ENCODE measurements at places on chromosomes 2 and 18.

- DNase-seq, result no peak
Measured at GRCh38 chr2:127884436-127884835, 1.3 kb downstream of the AMMECR1L start.

DNA sequence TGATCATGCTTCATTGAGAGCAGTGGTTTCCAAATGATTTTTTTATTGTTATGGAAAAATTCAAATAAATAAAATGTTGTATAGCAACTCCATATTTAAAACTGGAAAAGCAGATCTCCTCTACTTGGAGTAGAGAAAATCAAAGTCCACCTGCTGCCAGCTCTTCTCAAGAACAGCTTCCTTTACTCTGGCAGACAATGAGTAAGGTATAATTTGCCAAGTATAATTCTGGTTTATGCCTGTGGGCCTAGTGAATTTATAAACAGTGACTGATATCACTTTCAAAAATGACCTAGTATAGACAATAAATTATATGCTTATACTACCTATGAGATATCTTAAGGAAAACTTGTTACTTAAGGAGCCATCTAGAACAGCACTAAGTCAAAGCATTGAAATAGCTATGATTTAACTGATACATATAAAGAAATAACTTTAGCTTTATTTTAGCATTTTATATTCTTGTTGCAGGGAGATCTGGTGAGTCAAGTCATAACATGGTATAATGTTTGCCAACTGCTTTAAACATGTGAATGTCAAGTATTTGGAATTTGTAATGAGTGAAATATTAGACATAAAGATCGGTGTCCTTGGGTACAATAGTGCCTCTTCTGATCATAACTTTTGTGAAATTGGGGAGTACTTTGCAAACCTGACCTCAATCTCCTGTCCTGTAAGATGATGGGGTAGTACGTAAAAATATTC is 1389.1 kb upstream of the PIK3C3 start:
- DNase-seq, result no peak

DNA sequence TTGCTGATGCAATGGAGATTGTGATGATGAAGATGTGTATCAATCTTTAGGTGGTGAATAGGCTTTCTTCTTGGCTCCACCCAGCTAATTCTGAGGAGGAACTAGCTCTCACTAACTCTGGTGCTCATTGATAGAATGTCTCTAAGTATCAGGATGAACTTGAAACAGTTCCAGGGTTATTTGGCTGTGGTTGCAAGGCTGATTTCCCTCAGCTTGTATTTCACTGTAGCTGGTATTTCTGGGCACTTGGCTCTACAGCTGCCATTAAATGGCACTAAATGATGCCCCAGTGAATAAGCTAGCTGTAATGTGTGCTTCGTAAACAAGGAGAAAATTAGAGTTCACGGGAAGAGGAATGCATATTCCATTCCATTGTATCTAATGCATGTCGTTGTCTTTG is 241.2 kb downstream of the RPIA start:
- no peak for DNase-seq

GRCh38 chr2:23506531-23507266 is 121.7 kb downstream of the KLHL29 start:
- DNase-seq, result no peak

GRCh38 chr2:224659714-224660113 is 56.5 kb downstream of the CCDC195 start:
- no peak for DNase-seq

DNA sequence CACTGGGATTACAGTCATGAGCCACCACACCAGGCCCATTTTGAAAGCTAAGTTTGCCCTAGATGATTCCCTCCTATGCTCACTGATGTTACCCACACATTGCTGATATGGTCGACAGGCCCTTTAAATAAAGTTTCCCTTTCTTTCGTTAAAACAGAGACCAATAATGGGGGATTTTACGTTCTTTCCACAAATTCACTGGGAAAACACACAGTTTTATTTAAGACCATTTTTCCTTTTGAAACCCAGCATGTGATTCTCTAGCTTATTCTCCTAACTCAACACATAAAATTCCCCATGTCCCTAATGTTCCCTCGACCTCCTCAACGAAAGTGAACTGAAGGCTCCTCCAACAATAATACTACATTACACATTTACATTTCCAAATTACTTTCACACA is 223.2 kb downstream of the ANAPC1 start:
- DNase-seq, result no peak

DNA sequence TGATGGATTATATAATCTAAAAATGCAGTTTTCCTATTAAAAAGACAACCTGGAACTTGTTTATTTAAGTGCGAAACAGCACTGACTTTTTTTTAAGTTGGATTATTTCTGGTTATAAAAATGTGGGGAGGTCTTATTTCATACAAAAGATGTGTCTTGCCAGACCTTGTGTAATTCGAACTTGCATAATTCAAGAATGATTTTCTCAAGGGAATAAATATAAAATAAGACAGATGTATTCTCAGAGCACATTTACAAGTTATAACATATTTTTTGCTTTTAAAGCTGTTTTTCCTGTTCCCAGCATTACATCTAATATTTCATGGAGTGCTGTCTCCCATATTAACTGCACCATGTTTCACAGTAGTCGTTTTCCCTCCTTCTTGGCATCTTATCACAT is 263.1 kb downstream of the CDH20 start:
- no peak for DNase-seq

DNA sequence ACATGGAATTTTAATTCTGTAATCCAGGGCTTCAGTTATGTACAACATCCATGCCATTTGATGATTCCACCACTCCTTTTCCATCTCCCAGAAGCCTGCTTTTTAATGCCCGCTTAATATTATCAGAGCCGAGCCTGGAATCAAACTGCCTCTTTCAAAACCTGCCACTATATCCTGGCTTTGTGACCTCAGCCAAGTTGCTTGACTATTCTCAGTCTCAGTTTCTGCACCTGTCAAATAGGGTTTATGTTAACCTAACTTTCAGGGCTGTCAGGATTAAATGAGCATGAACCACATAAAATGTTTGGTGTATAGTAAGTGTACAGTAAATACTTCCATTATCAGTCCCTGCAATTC is 108.7 kb downstream of the XRCC5 start:
- DNase-seq, result no peak

DNA sequence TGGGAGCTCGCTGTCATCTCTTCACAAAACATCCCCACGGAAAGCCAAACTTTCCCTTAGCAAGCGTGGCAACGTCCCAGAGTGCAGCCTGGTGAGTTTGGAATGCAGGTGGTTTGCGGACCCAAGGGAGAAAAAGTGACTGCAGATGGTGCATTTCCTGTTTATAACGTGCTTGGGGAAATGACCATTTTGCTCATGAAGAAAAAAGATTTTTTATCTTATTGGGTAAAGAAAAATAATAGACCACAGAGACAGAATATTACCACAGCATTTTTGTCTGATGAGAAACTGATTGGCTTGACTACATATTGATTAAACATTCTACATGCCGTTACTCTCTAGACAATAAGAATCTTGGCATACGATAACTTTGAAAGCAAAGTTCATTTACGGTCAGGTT is 136.5 kb downstream of the COPS8 start:
- no peak for DNase-seq

DNA sequence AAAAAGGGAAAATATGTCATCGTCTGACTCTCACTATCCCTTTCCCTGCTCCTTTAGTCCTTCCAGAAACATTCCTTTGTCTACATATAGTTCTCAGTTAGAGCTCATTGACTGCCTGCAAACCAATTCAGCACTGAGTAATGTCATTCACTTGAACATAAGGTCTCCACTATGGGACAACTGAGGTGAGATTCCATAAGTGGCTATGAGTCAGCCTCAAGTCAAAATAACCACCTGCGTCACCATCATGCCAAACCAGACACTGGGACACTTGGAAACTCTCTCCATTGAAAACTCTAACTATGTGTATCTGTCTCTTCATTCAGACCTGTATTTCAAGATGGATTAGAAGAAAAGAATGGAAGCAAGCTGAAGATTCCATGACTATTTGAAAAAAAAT is 878.0 kb upstream of the PIK3C3 start:
- no peak for DNase-seq

GRCh38 chr2:226362980-226363379 is 436.6 kb downstream of the IRS1 start:
- no peak for DNase-seq

- no peak for DNase-seq
Measured at GRCh38 chr2:88247531-88247930, 77.4 kb downstream of the THNSL2 start.

GRCh38 chr2:237669628-237670392 is 42.4 kb downstream of the LRRFIP1 start:
- no peak for DNase-seq

DNA sequence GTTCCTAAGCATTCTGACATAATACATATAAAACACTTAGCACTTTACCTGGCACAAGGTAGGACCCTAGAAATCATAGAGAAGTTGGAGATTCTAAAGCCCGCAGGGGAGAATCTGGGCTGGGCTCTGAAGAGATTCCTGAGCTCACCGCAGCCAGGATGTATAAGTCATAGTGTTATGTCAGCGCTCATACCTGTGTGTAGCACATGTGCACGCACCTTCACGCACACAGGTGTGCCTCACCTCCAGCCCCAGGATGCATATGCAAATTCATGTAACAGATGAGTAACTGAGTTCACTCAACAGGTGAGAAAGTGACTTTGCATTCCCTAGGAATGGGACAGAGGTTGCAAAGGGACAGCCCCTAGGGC is 7.9 kb upstream of the SDC1 start:
- no peak for DNase-seq

DNA sequence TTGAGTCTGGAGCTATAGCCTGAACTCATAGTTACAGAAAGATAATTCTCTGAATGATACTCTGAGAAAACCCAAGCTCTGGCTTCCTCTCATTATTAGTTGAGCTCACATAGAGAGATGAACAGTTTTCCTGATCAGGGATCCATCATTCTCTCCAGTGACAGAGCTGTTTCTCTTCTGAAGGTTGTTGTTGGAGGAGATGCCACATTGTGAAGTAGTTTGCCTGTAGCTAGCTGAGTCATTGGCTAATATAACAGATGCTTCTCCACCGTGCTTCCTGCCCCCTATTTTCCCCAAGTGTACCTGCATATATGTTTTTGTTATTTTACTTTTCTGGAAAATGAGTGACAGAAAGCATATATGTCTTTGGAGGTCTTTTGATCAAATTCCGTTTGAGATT is 64.6 kb downstream of the OSBPL6 start:
- no peak for DNase-seq

DNA sequence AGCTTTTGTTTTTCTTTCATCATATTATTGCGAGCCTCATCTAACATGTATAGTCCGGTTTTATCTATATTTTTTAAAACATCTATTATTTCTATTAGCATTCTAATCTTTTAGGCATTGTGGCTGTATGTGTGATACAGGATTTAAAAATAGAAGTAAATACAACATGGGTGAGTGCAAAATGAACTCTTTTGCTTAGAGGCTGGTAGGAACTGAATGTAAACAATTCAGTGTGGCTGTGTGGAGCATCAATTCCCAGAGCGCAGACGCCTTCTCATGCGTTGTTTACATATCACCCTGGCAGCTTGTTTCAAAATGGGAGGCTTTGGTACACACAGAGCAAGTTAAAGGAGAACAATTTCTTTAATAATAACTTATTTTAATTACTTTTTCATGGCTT is 836 bp downstream of the DTNA start:
- no peak for DNase-seq

DNA sequence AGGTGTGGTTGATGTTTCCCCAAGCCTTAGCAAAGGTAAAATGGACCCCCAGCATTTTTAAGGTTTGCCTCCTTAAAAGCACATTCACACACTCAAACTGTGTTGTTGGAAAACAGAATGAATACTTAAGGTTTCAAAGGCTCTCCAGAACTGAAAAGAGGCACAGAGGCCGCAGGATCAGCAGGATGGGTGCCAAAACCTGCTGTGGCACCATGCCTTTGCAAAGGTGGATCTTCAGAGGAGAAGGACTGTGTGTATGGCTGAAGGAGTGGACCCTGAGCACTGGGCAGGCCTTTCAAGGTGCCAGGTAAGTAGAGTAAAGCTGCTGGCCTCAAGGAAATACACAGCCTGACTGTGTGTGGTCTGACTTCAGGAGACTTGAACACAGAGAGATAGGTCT is 127.3 kb downstream of the XRCC5 start:
- no peak for DNase-seq

DNA sequence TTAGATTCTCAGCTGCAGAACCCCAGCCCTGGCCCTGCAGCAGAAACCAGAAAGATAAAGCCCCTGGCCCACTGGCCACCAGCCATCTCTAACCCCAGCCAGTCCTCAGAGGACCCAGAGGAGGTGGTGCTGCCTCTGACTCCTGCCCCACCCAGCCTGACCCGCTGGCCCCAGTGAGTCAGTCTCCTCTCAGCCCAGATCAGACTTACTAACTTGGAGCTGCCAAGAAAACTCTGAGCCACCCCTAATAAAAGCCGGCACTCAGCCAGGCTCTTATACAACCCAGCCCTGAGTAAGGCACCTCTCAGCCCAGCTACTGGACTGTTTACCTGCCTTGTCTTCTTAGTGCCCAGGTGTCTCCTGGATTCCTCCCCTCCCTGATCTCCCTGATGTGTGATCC is 2.0 kb downstream of the SLC14A2 start:
- peak; percentile 1 for DNase-seq

- no peak for DNase-seq
Measured at GRCh38 chr2:193187816-193188215, 993.1 kb upstream of the TMEFF2 start.

- DNase-seq, result no peak
Measured at GRCh38 chr2:191333911-191334357, 88.7 kb downstream of the MYO1B start.

GRCh38 chr2:24076849-24077534 is 866 bp upstream of the SF3B6 start:
- DNase-seq, result no peak

DNA sequence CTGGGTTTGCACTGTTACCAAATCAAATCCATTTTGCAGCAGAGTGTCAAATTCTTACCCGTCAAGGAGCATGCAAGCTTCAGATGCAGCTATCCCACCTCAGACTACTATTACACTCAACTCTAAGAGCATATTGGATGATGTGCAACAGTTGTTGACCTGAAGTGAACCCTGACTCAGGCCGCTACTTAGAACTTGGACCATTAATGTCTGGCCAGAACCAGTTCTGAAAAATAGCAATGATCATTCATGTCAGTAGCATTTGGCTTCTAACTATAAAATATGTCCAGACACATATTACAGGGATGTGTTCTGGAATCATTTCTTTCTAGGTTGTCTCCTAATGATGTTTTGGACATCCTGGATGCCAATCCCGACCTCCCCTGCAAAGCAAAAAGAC is 135.5 kb upstream of the PKDCC start:
- no peak for DNase-seq

GRCh38 chr2:22290302-22290701 is 1094.7 kb upstream of the KLHL29 start:
- DNase-seq, result no peak
